ENCODE measurements at places on chromosomes 7 and 10.

DNA sequence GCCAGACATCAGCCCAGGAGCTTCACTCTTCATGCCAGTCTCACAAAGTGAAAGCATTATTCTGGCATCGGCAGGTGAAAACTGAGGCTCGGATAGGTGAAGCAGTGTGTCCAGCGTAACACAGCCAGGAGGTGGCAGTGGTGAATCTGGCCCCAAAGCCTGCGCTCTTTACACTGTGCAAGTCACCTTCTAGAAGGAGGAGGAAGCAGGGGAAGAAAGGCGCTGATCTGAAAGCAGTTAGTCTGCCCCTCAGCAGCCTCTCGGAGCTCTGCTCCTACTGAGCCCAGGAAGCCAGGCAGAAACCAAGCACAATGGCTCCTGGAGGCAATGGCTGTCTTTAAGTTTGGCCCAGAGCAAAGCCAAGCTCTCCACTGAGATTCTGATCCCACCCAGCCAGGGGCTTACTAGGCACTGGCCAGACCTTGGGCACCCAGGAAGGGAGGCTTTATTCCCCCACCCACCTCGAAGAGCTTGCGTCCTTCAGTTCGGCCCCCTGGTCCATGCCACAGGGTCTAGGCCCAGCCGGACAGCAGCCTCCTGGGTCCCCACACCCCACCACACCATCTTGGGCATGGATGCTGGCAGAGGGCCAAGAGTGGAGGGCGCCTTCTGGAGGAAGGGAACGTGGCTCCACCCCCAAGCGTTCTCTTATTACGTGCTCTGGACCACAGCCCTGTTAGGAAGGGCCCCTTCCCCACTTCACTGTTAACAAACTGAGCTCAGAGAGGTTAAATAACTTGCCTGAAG lies 104.5 kb downstream of the GRID1 start:
- peak; percentile 23 for DNase-seq

GRCh38 chr7:137682596-137682995 lies 164.2 kb downstream of the DGKI start:
- DNase-seq, result no peak

- no peak for DNase-seq
Observed at GRCh38 chr7:123645516-123645915, 10.2 kb upstream of the LMOD2 start.

DNA sequence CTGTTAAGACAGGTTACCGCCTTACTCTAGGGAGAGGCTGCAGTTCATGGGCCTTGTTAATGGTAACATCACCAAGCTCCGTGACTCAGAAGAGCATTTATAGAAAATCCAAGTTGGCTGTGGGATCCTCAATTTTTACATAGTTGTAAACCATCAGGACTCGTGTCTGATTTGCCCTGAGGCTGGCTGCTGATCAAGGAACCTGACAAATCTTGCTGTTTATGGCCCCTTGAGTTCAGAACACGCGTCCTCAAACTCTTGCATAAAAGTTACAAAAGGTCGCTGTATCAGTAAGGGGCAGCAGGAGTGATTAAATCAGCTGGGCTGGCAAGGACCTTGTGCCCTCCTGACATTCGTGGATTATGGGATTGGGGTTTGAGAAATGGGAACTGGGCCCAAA lies 4.6 kb downstream of the SLC13A4 start:
- no peak for DNase-seq

DNA sequence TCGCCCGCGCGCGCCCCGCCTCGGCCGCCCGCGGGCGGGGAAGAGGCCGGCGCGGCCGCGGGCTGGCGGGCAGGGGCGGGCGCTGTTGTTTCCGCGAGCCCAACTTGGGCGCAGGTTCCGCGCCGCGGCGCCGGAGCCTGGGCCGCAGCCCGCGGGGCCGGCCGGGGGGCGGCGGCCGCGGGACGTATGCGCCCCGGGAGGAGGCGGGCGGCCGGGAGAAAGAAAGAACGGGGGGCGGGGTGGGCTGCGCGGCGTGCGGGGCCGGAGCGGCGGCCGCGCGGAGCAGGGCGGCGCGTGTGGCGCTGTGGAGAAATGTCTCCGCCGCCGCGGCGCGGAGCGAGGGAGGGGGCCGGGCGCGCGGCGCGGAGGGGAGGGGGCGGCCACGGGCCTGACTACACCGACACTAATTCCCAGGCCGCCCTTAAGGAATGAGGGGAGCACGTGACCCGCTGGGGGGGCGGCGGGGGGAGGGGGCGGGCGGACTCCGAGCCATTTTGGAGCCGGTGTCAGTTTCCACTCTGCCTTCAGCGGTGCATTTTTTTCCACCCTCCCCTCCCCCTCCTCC lies at the start of gene BMI1:
Gene BMI1, plus strand, starts transcription at position 509 of the 565 bp plus-strand sequence. CDS start 5,351 bp downstream, outside the sequence.
- DNase-seq, result peak; percentile 46

- peak; percentile 73 for DNase-seq
Observed at GRCh38 chr10:131885391-131886165, 15.2 kb upstream of the PPP2R2D start.

DNA sequence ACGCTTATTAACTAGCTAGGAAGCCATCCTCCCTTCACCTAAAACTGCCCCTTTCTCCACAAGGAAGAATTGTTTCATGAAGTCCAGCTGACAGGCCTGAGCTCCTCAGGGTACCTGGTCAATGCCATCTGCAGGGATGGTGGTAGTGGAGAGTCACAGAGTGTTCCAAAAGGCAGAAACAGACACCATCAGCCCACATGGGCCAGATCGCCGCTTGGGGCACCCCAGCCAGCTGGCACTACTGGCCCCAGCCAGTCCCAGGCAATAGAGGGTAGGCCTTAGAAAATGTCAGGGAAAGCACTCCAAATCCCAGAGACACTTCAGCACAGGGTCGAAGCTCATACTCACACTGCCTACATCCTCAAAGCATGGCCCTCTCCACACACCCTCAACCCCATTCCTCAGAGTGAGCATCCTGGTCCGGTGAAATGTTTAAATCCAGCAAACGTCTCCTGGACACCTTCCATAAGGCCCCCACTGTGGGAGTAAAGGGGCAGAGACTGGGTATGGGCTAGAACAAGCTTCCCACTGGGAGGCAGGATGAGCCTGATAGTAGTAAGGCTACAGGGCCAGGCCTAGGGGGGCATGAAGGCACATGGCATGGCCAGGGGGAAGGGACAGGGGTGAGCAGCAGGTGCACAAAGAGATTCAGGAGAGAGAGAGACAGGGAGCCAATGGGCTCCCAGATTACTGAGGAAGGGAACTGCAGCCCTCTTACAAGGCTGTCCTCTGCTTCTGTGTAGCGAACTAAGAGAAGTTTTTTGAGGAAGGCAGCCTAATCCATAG lies 1.9 kb downstream of the LRRC20 start:
- no peak for DNase-seq

GRCh38 chr7:88792361-88792760 lies 3.2 kb downstream of the TEX47 start:
- no peak for DNase-seq

DNA sequence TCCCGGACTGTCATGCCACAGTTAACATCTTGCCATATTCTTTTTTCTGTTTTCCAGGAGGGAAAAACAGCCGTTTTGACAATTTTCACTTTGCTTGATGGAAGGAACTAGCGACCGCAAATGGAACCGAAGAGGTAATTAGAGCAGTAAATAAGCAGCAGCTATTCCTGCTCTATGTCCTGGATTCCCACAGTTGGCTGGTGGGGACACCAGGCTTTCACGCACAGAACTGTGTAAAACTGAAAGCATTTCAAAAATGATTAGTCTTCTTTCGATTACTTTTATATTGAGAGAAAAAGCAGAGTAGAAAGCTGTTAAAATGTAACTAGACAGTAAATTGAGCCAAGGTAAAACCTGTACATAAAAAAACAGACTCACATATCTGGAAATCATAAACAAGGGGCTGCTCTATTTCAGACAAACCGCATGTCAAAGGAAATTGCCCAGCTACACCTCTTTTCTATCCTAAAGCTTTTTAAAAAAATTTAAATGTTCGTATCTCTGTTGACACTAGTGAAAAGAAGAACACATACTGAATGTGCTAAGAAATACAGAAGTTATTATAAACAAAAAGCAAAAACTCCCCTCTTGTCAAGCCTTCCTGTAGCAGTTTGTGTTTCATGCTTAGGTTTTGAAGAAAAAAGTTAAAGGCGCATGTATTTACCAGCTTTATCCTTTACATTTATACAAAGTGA lies 93.4 kb downstream of the RNF216 start:
- no peak for DNase-seq

GRCh38 chr7:46162609-46163008 lies 241.5 kb upstream of the IGFBP3 start:
- DNase-seq, result no peak

DNA sequence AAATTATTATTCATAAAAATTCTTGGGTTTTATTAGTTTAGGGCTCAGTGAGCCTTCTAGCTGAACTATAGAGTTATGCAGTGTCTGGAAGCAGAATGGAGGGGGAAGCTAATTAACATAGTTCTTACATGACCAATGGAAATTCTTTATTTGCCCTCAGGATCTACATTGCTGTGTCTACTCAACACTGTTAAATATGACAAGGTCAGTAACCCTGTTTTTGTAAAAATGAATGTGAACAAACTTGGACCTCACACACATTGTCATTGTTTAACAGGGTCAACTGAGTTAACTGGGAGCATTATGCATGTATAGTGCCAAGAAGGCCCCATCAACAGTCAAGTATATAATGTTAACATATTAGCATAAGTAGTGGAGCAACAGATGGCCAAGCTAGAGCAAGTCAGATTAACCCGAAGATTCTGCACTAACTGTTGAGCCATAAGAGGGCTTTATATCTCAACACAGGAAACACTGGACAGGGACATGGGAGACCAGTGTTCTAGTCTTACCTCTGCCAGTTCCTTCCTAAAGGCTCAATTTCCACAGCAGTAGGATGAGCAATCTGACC lies 122.5 kb upstream of the SEM1 start:
- DNase-seq, result no peak

DNA sequence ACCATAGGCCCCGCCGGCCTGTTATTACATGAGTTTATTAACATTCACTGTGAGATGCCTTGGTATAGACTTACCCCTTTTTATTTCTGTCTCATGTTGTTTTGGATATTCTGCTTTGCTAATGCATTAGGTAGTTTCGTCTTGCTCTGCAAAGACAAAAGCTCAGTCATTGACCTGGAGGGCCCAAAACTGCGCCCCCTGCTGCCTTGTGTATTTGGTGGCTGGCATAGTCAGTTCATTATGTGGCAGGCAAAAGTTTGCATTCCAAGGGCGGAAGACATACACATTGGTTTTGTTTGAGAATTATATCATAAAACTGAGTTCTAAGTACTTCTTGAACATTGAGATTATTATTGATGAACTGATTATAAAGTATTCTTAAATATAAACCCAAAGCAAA lies 372.5 kb downstream of the SDK1 start:
- DNase-seq, result no peak

- DNase-seq, result no peak
Observed at GRCh38 chr10:121530481-121531075, 67.7 kb downstream of the FGFR2 start.

DNA sequence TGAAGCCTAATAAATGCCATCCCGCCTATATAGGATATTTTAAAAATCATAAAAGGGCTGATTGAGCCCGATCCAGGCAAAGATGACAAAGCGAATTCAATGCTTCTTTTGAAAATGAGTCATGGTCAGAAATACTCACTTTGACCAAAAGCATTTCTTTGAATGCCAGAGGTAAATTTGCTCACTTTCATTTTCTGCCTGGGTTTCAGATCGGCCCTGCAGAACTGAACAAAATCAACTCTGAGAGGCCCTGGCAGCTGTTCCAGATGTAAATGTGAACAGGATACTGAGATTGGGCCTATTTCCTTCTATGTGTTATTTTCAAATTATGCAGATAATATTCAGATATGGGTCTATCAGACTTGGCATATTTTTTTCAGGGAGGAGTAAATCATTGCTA lies 114.8 kb upstream of the ARID5B start:
- DNase-seq, result no peak

DNA sequence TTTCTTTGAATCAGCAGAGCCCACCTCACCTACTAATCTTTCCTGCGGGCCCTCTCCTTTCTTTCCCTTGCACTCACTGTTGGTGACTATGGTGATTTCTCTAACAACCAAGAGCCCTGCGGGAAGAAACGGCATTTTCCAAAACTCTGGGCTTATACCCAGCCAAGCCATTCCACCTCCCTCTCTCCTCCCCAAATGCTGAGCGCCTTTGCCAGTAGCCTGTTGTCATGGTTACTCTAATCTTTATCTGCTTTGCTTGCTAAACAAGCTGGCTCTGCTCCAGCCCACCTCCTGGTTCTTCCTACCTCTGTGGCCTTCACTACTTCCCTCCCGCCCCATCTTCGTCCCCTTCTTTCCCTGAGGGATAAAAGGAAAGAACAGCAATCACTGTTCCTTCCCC lies 86.7 kb downstream of the DGKI start:
- DNase-seq, result no peak

DNA sequence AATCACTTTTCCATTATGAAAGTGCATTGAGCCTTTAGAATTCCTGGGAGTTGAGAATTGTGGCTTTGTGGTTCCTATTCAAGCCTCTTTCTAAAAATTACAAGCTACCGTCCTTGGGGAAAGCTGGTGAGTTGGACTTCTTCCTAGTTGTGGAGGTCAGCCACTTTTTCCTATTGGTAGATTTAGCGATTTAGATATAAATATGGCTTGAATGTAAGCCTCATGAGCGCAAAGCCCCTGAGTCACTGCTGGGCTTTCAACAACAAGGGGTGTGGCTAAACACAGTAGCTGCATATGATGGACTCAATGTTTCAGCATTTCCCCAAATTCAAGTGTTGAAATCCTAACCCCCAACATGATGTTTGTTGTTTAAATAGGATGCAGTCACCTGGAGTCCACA lies 150.0 kb upstream of the IGFBP3 start:
- DNase-seq, result no peak

- DNase-seq, result no peak
Observed at GRCh38 chr10:130329792-130330191, 193.6 kb downstream of the GLRX3 start.

GRCh38 chr7:72217151-72217550 lies 195.0 kb downstream of the CALN1 start:
- DNase-seq, result no peak

GRCh38 chr10:24606021-24606420 lies 117.7 kb downstream of the ARHGAP21 start:
- DNase-seq, result no peak

DNA sequence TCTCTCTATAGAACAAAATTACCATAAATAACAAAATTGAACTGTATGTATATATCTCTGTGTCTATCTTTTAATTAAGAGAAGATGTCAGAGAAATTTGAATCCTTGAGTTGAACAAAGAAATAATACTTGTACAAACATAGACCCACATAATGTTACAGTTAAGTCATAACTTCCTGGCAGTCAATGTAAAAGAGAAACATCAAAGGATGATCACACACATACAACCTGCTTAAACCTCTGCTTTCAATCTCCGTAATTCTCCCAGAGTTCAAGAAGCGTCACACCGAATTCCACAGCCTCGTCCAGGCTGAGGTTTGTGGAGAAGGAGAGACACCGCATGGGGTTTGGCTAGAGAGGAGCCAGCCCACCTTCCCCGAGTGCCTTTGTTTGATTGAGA lies 40.1 kb upstream of the LRRC4 start:
- DNase-seq, result no peak

- no peak for DNase-seq
Observed at GRCh38 chr10:52030051-52030790, 283.9 kb upstream of the DKK1 start.

- DNase-seq, result peak; percentile 75
Observed at GRCh38 chr10:88989824-88990383, 694 bp upstream of the FAS start.

GRCh38 chr7:23491502-23491901 lies 21.2 kb upstream of the IGF2BP3 start:
- no peak for DNase-seq

GRCh38 chr7:66170309-66171231 lies 34.6 kb upstream of the TPST1 start:
- DNase-seq, result no peak

- DNase-seq, result no peak
Observed at GRCh38 chr10:70330671-70331070, 46.9 kb upstream of the NPFFR1 start.

GRCh38 chr7:121202834-121203233 lies 126.0 kb upstream of the WNT16 start:
- no peak for DNase-seq
